Mammary microvascular endothelial cell (primary cell): ENCODE measurements at places on chromosomes 2 and 18. TPM values are rescaled to one million over a fixed set of nuclear protein-coding genes. Genes with fewer than 3 reads are reported as not detected.

The SLC9A4 gene
- not detected in 2 replicates for total RNA-seq

The PDE1A gene
- total RNA-seq, result 0.10 and 0.20 TPM in 2 replicates

The FBLN7 gene
- 1.9 and 2.2 TPM in 2 replicates for total RNA-seq

The TXNDC2 gene
- total RNA-seq, result not detected in 2 replicates

The ASXL3 gene
- total RNA-seq, result not detected in 2 replicates

The MROH2A gene
- total RNA-seq, result not detected in 2 replicates

The CDH20 gene
- 0.05 and 0.07 TPM in 2 replicates for total RNA-seq

The CYP27C1 gene
- total RNA-seq, result not detected in 2 replicates

The MRPS9 gene
- 21.6 and 21.7 TPM in 2 replicates for total RNA-seq

The IL18RAP gene
- not detected in 2 replicates for total RNA-seq

The IL37 gene
- total RNA-seq, result not detected in 2 replicates

The CCDC150 gene
- 3.3 and 5.6 TPM in 2 replicates for total RNA-seq

The EPG5 gene
- total RNA-seq, result 22.3 and 25.5 TPM in 2 replicates

The DIPK1C gene
- not detected in 2 replicates for total RNA-seq

The UNC80 gene
- 0.07 TPM in 1 of 2 replicates, not detected in the other for total RNA-seq

The HAAO gene
- total RNA-seq, result not detected in 2 replicates

The KIF3C gene
- 10.2 and 10.4 TPM in 2 replicates for total RNA-seq

The SULT1C2 gene
- not detected in 2 replicates for total RNA-seq

The DYSF gene
- total RNA-seq, result 212 and 225 TPM in 2 replicates

The CD8B2 gene
- total RNA-seq, result not detected in 2 replicates

The C1QL2 gene
- not detected in 2 replicates for total RNA-seq

The OSR1 gene
- total RNA-seq, result 0.40 TPM in 1 of 2 replicates, not detected in the other

The PJVK gene
- not detected in 2 replicates for total RNA-seq

The MBD1 gene
- 54.0 and 56.0 TPM in 2 replicates for total RNA-seq

The RNF25 gene
- 19.9 and 26.9 TPM in 2 replicates for total RNA-seq

The TUBB8B gene
- not detected in 2 replicates for total RNA-seq

The TMEM127 gene
- 30.7 and 35.7 TPM in 2 replicates for total RNA-seq

The OBSL1 gene
- total RNA-seq, result 2.2 and 2.8 TPM in 2 replicates

The GYPC gene
- total RNA-seq, result 125 and 128 TPM in 2 replicates

The FOXD4L1 gene
- total RNA-seq, result 0.07 TPM in 1 of 2 replicates, not detected in the other

The AQP12B gene
- not detected in 2 replicates for total RNA-seq

The FRZB gene
- under 0.01 and 0.15 TPM in 2 replicates for total RNA-seq

The MAP3K19 gene
- total RNA-seq, result not detected in 2 replicates

The DLGAP1 gene
- 0.93 and 1.1 TPM in 2 replicates for total RNA-seq

The AQP12A gene
- total RNA-seq, result not detected in 2 replicates

The ASTL gene
- total RNA-seq, result not detected in 2 replicates

The LINC00305 gene
- not detected in 2 replicates for total RNA-seq

The SAG gene
- total RNA-seq, result not detected in 2 replicates

The EFHD1 gene
- total RNA-seq, result 0.20 TPM in 1 of 2 replicates, not detected in the other

The FKBP1B gene
- total RNA-seq, result 15.6 and 21.6 TPM in 2 replicates

The CHRNG gene
- not detected in 2 replicates for total RNA-seq

The CGREF1 gene
- 1.5 and 3.5 TPM in 2 replicates for total RNA-seq

The LRPPRC gene
- 47.4 and 56.6 TPM in 2 replicates for total RNA-seq

The TMEFF2 gene
- total RNA-seq, result not detected in 2 replicates

The LIMS3 gene
- 0.69 and 2.6 TPM in 2 replicates for total RNA-seq

The SIX3 gene
- total RNA-seq, result not detected in 2 replicates

The ACOXL gene
- not detected in 2 replicates for total RNA-seq

The TMEM247 gene
- not detected in 2 replicates for total RNA-seq

The ANKRD62 gene
- total RNA-seq, result not detected in 2 replicates

The NCKAP5 gene
- 0.13 and 0.49 TPM in 2 replicates for total RNA-seq

The UGP2 gene
- total RNA-seq, result 48.1 and 53.2 TPM in 2 replicates

The C2orf92 gene
- 0.54 TPM in 1 of 2 replicates, not detected in the other for total RNA-seq

The HOXD8 gene
- total RNA-seq, result 17.3 and 24.1 TPM in 2 replicates

The LYG2 gene
- total RNA-seq, result not detected in 2 replicates

The GAREM2 gene
- total RNA-seq, result 0.20 and 0.25 TPM in 2 replicates

The EVA1A gene
- 59.5 and 78.1 TPM in 2 replicates for total RNA-seq

The PLB1 gene
- 0.20 and 0.33 TPM in 2 replicates for total RNA-seq

The TRIM54 gene
- total RNA-seq, result 0.49 TPM in 1 of 2 replicates, not detected in the other

The CCT7 gene
- total RNA-seq, result 488 and 490 TPM in 2 replicates
